ENCODE measurements at places on chromosomes 3 and 15. TPM values are rescaled to one million over a fixed set of nuclear protein-coding genes. Genes with fewer than 3 reads are reported as not detected.

DNA sequence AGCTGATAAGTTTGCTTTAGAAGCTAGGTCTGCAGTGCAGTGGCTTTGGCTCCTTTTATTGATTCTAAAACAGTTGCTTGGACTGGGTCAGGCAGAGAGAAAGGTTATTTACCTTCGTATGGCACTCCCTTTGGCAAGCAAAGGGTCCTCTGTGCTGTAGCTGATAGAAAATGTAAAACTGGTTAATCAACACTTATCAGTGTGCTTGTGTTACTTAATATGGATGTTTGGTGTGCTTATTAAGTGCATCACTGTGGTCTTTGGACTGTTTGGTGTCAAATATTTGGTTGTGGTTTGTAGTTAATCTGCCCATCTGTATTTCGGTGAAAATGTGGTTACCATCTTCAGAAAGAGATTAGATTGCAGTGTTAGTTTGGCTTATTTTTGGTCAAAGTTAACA, 16.0 kb downstream of the UBE2E2 start:
- DNase-seq = no peak
- H3K27me3 ChIP-seq = no peaks in the 10 kb centered on the region
- H3K36me3 ChIP-seq = no peaks in the 10 kb centered on the region

DNA sequence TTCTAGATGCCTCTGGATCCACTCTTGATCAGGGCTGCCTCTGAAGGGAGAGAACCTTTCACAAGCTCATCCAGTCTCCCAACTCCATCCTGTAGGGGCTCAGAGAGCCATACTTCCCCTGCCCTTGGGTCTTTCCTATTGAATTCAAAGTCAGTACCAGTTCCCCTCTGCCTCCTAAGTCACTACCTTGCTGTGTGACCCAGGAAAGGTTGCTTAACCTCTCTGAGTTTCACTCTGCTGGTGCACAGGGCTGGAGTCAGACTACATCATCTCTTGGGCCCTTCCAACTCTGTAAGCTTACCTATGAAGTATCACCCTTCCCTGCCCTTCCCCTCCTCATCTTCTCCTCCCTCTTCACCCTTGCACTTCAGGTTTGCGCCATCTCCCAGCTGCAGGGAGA, 117.9 kb downstream of the MEGF11 start:
- no peaks in the 10 kb centered on the region for H3K4me1 ChIP-seq
- DNase-seq = no peak
- H3K36me3 ChIP-seq = no peaks in the 10 kb centered on the region
- H3K4me3 ChIP-seq = no peak overlapping the region
- no peak overlapping the region for H3K27ac ChIP-seq
- no peaks in the 10 kb centered on the region for H3K27me3 ChIP-seq

Gene MAP1A
- 0.30 TPM for total RNA-seq

Gene CCRL2
- 0.86 TPM for total RNA-seq

DNA sequence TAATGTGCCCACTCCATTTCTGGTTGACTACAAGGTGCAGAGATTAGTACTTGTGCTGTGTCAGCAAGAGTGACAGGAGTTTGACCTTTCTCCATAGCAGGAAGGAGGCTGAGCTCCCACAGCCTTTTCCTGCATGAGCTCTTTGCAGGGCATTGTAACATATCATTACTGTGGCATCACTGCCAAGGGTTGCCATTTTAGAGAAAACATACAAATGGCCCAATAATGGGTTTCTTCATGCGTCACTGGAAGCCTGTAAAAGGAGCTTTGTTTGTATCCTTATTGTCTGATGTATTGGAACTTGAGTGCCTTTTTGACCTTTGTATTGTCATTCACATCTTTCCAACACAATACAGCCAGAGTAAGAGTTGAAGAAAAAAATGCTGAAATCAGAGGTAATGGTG, 323.0 kb upstream of the CDIN1 start:
- no peaks in the 10 kb centered on the region for H3K27me3 ChIP-seq
- no peak overlapping the region for H3K4me3 ChIP-seq
- H3K4me1 ChIP-seq = no peaks in the 10 kb centered on the region

Gene ZNF860
- not detected for total RNA-seq

DNA sequence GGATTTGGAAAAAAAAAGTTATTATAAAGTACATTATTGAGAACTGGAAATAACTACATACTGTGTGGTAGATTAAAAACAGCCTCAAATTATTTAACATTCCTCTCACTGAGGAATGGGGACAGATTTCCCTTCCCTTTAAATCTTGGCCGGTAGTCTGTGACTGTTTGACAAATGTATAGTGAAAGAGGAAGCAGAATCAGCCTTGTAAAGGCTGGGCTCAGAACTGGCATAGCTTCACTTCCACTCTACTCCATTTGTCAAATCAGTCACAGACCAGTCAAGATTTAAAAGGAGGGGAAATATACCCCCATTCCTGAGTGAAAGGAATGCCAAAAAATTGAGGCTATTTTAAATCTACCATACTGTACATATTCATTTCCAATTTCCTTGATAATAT, 18.2 kb upstream of the B4GALT4 start:
- H3K4me1 ChIP-seq = no peaks in the 10 kb centered on the region
- no peak overlapping the region for H3K27ac ChIP-seq
- no peak for DNase-seq
- H3K27me3 ChIP-seq = no peaks in the 10 kb centered on the region
- H3K36me3 ChIP-seq = no peaks in the 10 kb centered on the region
- no peak overlapping the region for H3K4me3 ChIP-seq

DNA sequence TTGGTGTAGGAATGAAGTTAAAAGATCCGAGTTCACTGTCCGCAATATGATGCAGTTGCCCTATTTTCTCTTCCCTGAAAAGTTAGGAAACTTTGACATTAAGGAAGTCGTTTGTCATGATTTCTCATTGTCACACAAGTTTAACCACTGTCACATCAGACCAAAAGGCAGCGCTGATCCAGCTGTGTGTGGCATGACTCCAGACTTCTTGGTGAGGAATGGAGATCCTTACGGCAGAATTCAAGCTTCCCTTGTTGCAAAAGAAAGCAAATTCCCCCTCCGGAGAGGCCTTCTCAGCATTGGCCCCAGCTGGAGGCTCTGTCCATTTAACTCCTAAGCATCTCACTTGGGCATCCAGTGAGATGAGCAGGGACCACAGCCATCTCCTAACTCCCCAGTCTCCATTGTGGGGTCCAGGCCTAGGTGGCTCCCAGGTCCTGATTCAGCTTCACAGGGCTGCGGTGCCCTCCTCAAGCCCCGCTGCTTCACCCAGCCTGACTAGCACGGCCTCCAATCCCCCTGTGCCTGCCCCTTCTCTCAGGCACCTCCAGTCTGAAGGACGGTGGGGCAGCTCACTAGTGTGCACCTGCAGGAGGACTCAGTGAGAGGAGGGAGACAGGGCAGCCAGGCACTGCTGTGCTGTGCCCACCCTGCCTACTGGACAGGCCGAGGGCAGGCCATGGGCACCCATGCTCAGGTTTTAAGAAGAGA, 159.5 kb downstream of the CHSY1 start:
- no peaks in the 10 kb centered on the region for H3K36me3 ChIP-seq
- no peak overlapping the region for H3K4me3 ChIP-seq
- H3K4me1 ChIP-seq = no peaks in the 10 kb centered on the region
- no peak for DNase-seq
- no peak overlapping the region for H3K27ac ChIP-seq

Gene BNC1
- not detected for total RNA-seq

Gene IQCF5
- not detected for total RNA-seq

DNA sequence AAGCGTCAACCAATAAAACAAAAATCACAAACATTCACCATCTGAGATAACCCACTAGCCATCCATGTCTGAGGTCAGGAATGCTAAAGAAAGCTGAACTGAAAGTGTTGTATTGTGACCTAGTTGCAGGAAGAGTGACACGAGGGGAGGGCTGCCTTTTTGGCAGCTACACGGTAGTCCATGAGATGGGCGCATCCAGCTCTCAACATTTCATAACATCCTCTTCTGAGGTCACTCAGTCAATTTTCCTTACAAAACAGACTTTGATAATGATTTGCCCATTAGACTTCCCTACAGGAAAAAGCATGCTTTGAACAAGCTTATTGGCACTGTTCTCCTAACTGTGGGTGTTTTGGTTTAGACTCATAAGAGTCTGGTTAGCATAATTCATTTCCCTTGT, 15.4 kb upstream of the SHF start:
- H3K27ac ChIP-seq = no peak overlapping the region
- no peaks in the 10 kb centered on the region for H3K27me3 ChIP-seq
- H3K4me3 ChIP-seq = no peak overlapping the region
- no peak for DNase-seq
- H3K36me3 ChIP-seq = no peaks in the 10 kb centered on the region

- no peak for DNase-seq
- no peak overlapping the region for H3K4me3 ChIP-seq
- H3K36me3 ChIP-seq = no peaks in the 10 kb centered on the region
- no peaks in the 10 kb centered on the region for H3K27me3 ChIP-seq
Measured at GRCh38 chr15:57551715-57552677, 39.7 kb upstream of the MYZAP start.

DNA sequence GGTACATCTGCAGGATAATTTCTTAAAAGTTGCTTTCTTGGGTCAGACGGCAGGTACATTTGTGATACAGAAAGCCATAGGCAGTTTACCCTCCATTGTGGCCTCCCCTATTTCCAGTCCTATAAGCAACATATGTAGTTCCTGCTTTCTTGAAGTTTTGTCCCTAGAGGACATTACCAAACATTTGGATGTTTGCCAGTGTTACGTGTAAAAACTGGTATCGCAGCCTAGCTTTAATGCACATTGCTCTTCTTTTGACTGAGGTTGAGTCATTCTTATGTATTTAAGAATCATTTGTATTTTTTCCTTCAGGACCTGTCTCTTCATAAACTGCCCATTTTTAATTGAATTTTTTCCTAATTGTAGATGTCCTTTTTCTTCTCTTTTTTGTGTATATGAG, 114.3 kb downstream of the DIPK2A start:
- H3K4me3 ChIP-seq = no peak overlapping the region
- H3K27ac ChIP-seq = no peak overlapping the region
- H3K36me3 ChIP-seq = no peaks in the 10 kb centered on the region
- no peaks in the 10 kb centered on the region for H3K27me3 ChIP-seq
- no peaks in the 10 kb centered on the region for H3K4me1 ChIP-seq

DNA sequence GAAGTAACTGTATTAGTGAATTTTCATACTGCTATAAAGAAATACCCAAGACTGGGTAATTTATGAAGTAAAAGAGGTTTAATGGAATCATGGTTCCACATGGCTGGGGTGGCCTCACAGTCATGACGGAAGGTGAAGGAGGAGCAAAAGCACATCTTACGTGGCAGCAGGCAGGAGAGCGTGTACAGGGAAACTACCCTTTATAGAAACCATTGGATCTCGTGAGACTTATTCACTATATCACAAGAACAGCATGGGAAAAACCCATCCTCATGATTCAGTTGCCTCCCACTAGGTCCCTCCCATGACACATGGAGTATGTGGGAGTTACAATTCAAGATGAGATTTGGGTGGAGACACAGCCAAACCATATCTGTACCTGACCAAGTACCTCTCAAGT, 812.3 kb upstream of the ALCAM start:
- H3K27me3 ChIP-seq = no peaks in the 10 kb centered on the region
- no peak for DNase-seq
- H3K27ac ChIP-seq = no peak overlapping the region
- no peaks in the 10 kb centered on the region for H3K36me3 ChIP-seq

Gene OR5K2
- total RNA-seq = not detected

Gene PCOLCE2
- not detected for total RNA-seq

Gene SYNM
- total RNA-seq = 0.53 TPM

All from naive thymus-derived CD4-positive, alpha-beta T cell (primary cell).